ENCODE measurements at places on chromosomes 12 and 14. TPM values are rescaled to one million over a fixed set of nuclear protein-coding genes. Genes with fewer than 3 reads are reported as not detected.

Gene SALL2
- total RNA-seq = 1.0 TPM

Gene LRTM2
- not detected for total RNA-seq

Gene OASL
- 3.3 TPM for total RNA-seq

Gene MANSC4
- not detected for total RNA-seq

Gene DIO2
- 2.9 TPM for total RNA-seq

Gene LIN7A
- total RNA-seq = 0.55 TPM

Gene MARS1
- total RNA-seq = 138 TPM

Gene TCL1B
- total RNA-seq = not detected

Gene CEBPE
- total RNA-seq = not detected

Gene CCDC38
- total RNA-seq = 0.08 TPM

Gene TAS2R46
- not detected for total RNA-seq

Gene SERPINA3
- total RNA-seq = 15.9 TPM
